ENCODE measurements at places on chromosomes 4 and X.

- DNase-seq, result no peak
Observed at GRCh38 chr4:75630174-75630936, at the start of gene CDKL2. TSS of gene CDKL2 (minus strand) at chr4:75630528. CDS start at chr4:75625988, 4,540 bp downstream.

GRCh38 chr4:97104006-97104405 lies 1039.3 kb downstream of the STPG2 start:
- peak; percentile 0 for DNase-seq

DNA sequence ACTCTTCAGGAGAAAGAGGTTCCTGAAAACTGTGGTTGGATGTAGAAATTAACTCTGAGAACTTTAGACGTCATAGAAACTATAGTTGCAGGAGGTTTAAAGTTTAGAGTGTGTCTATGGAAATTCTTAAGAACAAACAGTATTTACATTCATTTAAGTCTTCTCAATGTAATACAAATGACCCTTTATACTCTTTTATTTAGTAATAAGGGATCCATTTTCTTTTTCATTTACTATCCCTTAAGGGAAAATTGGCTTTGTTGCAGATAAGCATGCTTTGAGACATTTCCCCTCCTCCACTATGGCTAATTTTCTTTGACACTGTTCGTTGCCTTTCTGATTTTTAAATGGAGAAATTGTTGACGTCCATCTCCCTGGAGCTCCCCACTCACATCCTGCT lies 96.4 kb downstream of the POLA1 start:
- no peak for DNase-seq

DNA sequence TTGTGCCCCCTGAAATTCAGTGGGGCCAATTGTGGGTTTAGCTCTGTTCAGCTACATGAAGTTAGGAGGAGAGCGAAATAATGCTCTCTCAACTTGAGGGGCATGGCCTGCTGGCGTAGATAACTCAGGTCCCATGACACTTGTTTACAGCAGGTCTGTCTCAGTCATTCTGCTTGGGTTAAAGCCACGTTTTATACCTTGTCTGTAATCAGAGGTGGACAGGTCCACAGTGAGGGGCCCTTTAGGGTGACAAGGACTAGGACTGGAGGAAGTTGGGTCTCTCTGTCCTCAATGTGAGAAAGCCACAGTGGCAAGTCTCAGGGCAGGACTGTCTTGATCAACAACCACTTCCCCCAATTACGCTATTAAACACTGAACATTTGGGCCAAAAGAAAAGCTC lies 49.0 kb downstream of the PDHA1 start:
- DNase-seq, result no peak

DNA sequence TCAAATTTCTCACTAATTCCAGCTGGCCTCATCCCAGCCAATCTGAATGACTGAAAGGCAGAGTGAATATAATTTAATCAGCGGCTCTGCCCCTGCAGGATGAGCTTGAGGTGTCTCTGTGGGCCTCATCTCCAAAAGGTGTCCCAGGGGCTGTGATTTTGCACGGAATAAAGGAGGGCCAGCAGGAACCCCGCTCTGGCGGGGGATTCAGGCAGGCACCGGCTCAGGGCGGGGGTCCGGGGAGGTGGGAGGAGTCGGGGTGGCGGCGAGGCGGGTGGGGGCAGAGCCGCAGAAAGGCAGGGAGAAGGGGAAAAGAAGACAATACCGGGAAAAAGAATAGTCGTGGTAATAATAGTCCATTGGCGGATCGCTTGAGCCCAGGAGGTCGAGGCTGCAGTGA lies 16.0 kb upstream of the ERCC6L start:
- DNase-seq, result no peak

DNA sequence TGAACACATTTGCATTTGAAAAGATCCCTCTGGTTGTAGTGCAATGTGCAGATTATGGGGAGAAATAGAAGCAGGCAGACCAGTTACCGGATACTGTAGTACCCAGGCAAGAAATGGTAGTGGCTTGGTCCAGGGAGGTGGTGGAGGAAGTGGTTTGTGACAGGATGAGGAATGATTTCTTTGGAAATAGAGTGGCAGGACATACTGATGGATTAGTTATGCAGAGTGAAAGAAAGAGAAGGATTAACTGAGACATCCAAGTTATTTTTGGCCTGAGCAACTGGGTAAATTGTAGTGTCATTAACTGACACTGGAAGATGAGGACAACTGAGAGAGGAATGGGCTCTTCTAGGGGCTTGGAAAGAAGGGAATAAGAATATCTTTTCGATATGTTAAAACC lies 139.7 kb downstream of the CFAP299 start:
- no peak for DNase-seq

DNA sequence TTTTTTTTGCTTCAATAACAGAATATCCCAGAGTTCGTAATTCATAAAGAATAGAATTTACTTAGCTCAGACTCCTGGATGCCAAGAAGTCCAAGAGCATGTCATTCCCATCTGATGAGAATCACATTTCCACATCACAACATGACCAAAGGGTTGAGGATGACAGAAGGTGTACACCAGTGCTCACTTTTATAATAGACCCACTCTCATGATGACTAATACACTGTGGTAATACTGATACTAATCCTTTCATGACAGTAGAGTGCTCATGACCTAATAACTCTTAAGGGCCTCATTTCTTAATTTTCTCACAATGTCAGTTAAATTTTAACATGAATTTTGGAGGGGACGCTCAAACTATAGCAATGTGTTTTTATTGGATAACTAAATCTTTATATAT lies 69.2 kb downstream of the ZNF732 start:
- no peak for DNase-seq

DNA sequence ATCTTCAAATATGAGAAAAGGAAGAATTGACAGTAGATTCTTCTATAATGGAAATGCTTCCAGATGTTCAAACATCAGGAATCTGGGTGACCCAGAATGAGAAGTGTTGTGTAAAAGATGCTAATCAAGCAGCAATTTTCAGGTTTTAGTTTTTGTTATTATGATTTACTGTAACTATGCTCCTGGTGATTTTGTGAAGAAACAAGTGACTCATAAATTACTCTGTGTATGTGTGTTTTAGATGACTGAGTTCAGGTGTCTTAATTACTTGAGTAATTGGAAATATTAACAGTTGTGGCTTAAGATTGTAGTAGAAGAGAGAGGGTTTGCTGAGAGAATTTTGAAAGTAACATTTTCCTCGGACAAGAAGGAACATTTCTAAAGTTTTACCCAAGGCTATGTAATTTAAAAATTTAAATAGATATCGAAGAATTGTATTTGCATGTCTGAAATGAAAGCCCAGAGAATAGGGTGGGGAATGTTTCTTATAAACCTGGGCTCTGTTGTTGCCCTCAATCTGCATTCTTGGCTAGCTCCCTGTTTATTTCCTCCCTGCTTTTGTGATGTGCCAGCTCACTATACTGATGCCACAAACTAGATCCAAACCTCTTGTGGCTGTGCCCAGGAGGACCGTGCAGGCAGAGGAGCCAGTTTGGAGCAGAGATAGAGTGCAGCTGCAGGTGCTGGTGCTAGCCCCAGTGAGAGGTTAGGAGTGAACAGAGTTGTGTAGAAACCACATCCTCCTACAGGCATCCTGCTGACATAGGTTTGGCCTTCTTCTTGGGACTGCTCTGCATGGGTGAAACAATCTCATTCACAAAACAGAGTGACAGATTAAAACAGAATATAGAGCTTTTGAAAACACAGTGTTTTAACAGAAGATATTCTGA lies 25.4 kb upstream of the TNIP3 start:
- no peak for DNase-seq

- no peak for DNase-seq
Observed at GRCh38 chrX:2741386-2741785, 10.5 kb upstream of the XG start.

DNA sequence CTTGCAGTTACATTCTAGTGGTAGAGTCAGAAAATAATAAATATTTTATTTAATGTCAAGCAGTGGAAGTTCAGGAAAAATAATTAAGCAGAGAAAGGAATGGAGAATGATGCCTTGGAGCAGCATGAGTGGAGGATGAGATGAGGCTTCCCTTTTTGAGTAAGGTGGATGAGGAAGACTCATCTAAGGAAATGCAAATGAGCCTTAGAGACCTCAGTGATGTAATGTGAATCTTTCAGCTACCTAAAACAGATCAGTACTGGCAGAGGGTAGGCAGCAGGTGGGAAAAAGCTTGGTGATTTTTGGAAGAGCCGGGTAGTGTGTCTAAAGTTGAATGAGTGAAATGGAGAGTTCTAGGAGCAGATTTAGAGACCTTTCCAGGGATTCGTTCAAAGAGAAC lies 118.2 kb downstream of the GRID2 start:
- DNase-seq, result no peak

DNA sequence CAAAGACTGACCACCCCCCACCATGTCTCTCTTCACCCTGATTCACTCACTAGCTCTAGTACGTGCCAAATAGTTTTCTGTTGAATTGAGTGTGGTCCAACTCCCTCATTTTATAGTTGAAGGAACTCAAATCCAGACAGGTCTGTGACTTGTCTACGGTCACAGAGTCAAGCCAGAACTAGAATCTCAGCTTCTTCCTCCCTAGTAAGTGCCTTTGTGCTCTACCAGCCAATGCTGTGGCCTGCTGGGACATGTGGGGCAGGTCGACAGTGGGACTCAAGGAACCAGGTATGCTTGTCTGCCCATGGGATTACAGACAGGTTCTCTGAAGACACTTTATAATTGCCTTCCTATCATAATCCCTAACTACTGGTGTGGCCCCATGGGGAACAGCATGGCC lies 108.6 kb upstream of the CPEB2 start:
- DNase-seq, result no peak

DNA sequence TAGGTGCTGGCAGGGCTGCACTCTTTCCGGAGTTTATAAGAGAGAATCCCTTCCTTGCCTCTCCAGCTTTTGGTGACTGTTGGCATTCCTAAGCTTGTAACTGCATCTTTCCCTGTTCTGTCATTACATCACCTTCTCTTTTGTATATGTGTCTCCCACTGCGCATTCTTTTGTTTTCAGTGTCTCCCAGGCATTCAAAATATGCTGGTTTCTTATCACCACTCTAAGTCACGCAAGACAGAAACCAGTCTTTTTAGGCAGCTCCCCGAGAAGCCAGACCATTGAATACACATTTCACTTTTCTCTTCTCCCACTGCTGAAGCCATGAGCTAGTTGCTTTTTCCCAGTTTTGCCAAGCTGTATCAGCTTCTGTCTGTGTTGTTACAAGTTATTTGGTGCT lies 71.0 kb downstream of the LAS1L start:
- DNase-seq, result no peak

DNA sequence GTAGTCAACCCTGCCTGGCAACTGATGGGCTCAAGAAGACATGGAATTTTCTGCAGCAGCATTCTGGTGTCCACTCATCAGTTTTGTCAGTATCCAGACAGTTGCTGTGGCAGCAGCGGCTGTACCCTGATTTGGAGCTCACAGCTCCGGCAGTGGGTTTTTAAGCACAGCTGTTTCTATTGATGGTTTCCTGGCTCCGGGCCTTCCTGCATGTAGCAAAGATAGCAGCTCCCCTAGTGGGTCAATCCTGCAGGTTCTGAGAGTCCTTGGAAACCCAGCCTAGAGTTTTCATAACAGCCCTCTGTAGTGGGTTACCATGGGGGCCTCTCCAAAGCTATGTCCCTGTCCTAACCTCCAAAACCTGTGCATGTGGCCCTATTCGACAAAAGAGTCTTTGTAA lies 84.0 kb upstream of the ATP6AP2 start:
- no peak for DNase-seq

- DNase-seq, result no peak
Observed at GRCh38 chr4:124206779-124207605, 505.5 kb downstream of the ANKRD50 start.

DNA sequence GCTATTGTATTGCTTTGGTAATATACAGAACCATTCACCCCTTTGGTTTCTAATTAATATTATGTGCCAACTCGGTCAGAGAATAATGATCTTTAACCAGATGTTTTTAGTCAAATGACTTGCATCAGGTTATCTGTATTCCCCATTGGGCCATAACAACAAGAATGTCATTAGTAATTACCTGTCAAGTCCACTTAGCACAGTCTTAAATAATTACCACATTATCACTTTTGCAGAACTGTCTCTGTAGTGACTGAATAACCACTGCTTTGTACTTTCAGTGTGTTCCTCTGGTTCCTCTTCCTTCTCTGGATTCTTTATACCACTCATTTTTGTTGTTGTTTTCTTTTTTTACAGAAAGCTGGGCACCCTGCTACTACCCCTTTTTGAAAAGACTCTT lies 257.7 kb upstream of the SPOCK3 start:
- no peak for DNase-seq

GRCh38 chr4:186298031-186298647 lies 32.1 kb downstream of the F11 start:
- DNase-seq, result no peak

DNA sequence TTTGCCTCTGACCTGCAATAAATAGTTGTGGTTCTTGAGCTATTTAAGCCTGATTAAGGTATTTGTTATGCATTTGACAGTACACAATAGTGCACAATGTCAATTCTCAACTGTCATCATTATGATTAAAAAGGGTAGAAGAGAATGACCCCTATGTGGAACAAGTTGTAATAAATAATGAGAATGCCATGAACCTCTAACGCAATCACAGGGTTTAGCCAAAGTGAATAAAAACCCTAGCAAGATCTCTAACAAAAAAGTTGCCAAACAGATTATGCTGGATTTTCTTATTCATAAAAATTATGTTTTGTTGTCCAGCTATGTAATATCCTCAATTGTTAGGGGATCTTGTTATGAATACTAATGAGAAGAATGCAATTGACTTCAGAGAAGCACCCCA lies 387.4 kb downstream of the GPAT3 start:
- DNase-seq, result no peak

DNA sequence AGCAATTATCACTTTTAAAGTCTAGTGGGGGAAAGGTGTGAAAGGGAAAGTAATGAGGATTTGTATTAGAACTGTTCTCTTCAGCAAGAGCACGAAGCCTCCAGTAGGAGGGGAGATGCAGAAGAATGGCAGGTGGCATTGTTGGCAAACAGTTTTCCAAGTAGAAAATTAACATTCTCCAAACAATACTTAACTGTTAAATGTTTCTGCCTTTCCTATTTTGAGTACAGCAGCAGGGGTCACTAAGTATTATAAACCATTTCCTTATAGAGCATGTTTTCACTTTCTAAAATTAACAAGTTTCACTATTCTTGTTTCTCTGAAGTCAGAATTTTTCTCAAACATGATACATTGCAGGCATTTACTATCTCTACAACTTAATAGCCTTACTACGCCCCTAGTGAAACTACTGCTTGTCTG lies 58.7 kb downstream of the LEF1 start:
- DNase-seq, result no peak

DNA sequence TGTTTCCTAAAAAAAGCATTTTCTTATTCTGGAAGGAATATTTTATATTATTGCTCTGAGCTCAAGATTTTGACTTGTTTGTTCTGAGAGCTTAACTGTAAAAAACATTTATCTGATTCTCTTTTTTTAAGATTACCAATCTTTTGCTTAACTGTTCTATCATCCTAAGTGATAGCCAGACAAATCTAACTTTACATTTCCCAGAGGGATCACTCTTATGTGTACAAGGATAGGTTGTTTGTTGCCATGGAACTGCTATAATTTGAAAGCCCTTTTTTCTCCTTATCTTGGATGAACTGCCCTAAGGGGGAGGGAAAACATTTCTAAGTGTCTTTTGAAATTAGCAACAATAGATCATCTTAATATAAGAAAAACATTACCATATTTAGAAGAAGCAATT lies 494.7 kb downstream of the TRAM1L1 start:
- no peak for DNase-seq

Data from MG63 (cell line).